NCI-H748 treated with DMSO at 0.1 percent for 48 hours (cell line): ENCODE measurements at places on chromosomes 1 and 21.

DNA sequence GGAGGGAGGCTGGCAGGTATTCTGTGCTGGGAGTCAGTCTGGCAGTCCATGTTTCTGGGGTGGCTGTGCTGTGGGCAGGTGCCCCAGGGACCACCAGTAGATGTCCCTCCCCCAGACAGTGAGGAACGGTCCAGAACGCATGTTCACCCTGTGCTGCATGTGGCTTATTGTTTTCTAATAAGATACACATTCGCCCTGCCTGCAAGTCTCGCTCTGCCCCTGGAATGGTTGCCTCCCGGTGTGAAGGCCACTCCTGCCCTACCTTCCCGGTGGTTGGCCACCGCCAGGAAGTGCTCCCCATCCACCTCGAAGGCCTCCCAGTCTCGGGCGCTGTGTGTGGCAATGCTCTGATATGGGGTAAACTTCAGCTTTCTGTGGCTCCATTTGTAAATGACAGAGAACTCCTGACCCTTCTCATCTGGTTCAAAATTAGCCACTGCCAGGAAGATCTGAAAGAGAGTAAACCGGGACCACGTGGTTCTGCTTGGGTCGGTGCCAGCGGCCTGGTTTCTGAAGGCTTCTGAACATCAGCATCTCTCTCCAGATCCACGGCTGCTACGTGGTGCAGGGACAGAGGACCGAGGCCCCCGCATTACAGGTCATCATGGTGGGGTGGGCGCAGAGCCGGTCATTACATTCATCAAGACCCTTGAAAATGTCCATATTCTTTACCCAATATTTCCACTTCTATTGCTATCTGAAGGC lies 14.5 kb downstream of the KRTAP10-1 start:
- DNase-seq = no peak

GRCh38 chr1:169460191-169460833 lies 25.4 kb downstream of the SLC19A2 start:
- DNase-seq = no peak

DNA sequence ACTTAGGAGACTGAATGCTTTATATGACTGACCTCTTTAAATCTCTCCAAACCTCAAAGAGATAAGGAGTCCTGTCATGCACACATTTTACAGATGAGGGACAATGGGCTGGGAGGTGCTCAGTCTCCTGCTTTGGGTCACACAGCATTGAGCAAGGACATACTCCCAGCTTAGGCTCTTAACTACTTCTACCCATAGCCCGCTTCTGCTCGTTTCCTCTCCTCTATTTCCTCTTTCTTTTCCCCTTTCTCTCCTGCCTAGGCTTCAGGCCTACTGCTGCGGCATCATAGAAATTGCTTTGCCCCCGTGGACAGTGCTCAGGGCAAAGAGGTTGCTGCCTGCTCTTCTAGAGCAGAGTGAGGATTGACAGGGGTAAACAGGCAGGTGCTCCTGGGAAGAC lies 12.4 kb upstream of the ZNF691 start:
- DNase-seq = no peak

DNA sequence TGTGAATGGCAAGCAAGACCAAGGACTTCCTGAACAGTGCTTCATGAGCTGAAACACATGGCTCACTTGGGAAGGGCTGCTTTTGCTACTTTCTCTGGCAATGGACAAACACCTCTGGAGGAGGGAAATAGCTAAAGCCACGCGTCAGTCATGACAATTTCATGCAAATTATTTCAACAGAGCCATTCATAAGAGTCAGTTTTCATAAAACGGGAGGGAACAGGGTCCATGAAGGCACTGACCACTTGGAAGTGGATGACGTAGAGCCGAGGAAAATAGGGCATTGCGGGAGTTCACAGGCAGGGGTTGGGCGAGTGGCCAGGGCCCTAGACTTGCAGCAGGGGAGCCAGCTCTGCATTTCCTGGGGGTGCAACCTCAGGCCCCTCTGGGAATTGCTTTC lies 43.9 kb downstream of the SDC3 start:
- no peak for DNase-seq

GRCh38 chr1:107677697-107678096 lies 287.3 kb downstream of the VAV3 start:
- DNase-seq = no peak

GRCh38 chr1:78298349-78298748 lies 192.4 kb upstream of the PTGFR start:
- DNase-seq = no peak
